HFFc6 (cell line): ENCODE measurements at places on chromosomes 5 and 9. TPM values are rescaled to one million over a fixed set of nuclear protein-coding genes. Genes with fewer than 3 reads are reported as not detected.

The GRXCR2 gene
- not detected in 3 replicates for total RNA-seq

The MACROH2A1 gene
- total RNA-seq, result 119 and 124 TPM in 2 replicates

The ZCCHC7 gene
- total RNA-seq, result 19.1 to 21.5 TPM (median 20.3 TPM) in 3 replicates

The SPAAR gene
- 0.18 to 0.45 TPM (median 0.23 TPM) in 3 replicates for total RNA-seq

The ARID3C gene
- total RNA-seq, result not detected in 3 replicates

The DMRT3 gene
- not detected in 2 replicates for total RNA-seq

The INSL6 gene
- not detected in 3 replicates for total RNA-seq

GRCh38 chr5:172113036-172113435, 75.0 kb downstream of the STK10 start:
- peak overlapping the region; percentile 45 for H3K27ac ChIP-seq
- H3K4me1 ChIP-seq, result peaks cover 55% of the 10 kb centered on the region
- H3K4me3 ChIP-seq, result no peak overlapping the region
- DNase-seq, result peak; percentile 10
- peaks cover 32% of the 10 kb centered on the region for H3K36me3 ChIP-seq
- peaks cover 5% of the 10 kb centered on the region; the same call in 1 of the 2 replicates for H3K27me3 ChIP-seq

- no peak overlapping the region for H3K27ac ChIP-seq
- no peaks in the 10 kb centered on the region for H3K36me3 ChIP-seq
Observed at GRCh38 chr5:180026320-180026719, 45.2 kb downstream of the RNF130 start.

- H3K27me3 ChIP-seq, result peaks cover 4% of the 10 kb centered on the region
- H3K4me3 ChIP-seq, result peak overlapping the region; percentile 59; the same call in 1 of the 2 replicates
- peak overlapping the region; percentile 87 for H3K27ac ChIP-seq
Observed at GRCh38 chr5:149419859-149420544, 40.9 kb upstream of the IL17B start.

DNA sequence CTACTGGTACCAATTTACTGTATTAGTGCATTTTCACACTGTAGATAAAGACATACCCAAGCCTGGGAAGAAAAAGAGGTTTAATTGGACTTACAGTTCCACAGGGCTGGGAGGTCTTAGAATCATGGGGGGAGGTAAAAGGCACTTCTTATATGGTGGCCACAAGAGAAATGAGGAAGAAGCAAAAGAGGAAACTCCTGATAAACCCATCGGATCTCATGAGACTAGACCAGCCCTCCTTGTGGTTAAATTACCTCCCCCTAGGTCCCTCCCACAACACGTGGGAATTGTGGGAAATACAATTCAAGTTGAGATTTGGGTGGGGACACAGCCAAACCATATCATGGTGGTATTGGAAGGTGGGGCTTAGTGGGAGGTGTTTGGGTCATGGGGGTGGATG, 56.5 kb upstream of the SPDL1 start:
- H3K36me3 ChIP-seq, result no peaks in the 10 kb centered on the region
- H3K4me3 ChIP-seq, result no peak overlapping the region
- H3K27ac ChIP-seq, result no peak overlapping the region
- peaks cover 18% of the 10 kb centered on the region; the same call in 1 of the 2 replicates for H3K27me3 ChIP-seq
- H3K4me1 ChIP-seq, result no peaks in the 10 kb centered on the region

GRCh38 chr9:76257311-76257710, 136.9 kb downstream of the RFK start:
- no peak overlapping the region for H3K4me3 ChIP-seq
- no peak overlapping the region for H3K27ac ChIP-seq
- H3K4me1 ChIP-seq, result no peaks in the 10 kb centered on the region

GRCh38 chr9:96031366-96031824, 155.9 kb downstream of the ERCC6L2 start:
- H3K4me3 ChIP-seq, result no peak overlapping the region
- H3K4me1 ChIP-seq, result no peaks in the 10 kb centered on the region
- no peak overlapping the region for H3K27ac ChIP-seq
- H3K27me3 ChIP-seq, result peaks cover 29% of the 10 kb centered on the region
- no peak for DNase-seq

DNA sequence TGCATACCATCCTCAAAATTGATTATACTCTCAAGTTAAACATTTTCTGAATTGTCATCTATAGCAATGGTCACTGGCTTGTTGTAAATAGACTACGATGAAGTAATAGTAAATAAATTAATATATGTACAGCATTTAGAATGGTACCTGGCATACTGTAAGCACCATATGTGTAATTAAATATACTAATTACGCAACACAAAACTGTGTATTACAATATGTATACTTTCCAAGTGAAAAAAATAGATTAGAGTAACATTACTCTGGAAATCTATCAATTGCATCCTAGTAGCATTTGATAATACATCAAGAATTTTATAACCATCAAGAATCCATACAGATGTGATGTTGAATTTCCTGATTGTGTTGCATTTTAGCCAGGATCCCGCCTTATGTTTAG, 17.2 kb upstream of the ROR2 start:
- H3K27me3 ChIP-seq, result peaks cover 17% of the 10 kb centered on the region
- no peaks in the 10 kb centered on the region; the same call in 1 of the 2 replicates for H3K4me1 ChIP-seq
- no peaks in the 10 kb centered on the region for H3K36me3 ChIP-seq

- peaks cover 2% of the 10 kb centered on the region for H3K27me3 ChIP-seq
- peak overlapping the region; percentile 89 for H3K27ac ChIP-seq
- DNase-seq, result no peak
- H3K4me3 ChIP-seq, result peak overlapping the region; percentile 69
- peaks cover 6% of the 10 kb centered on the region; the same call in 1 of the 2 replicates for H3K36me3 ChIP-seq
- peaks cover 45% of the 10 kb centered on the region for H3K4me1 ChIP-seq
Observed at GRCh38 chr5:168364750-168365550, 73.5 kb downstream of the WWC1 start.

GRCh38 chr5:146888351-146888978, 9.9 kb upstream of the PPP2R2B start:
- H3K36me3 ChIP-seq, result no peaks in the 10 kb centered on the region
- DNase-seq, result no peak
- H3K27me3 ChIP-seq, result no peaks in the 10 kb centered on the region
- H3K4me3 ChIP-seq, result no peak overlapping the region
- no peak overlapping the region for H3K27ac ChIP-seq
- no peaks in the 10 kb centered on the region for H3K4me1 ChIP-seq

GRCh38 chr5:28685794-28686193, 1647.4 kb upstream of the CDH9 start:
- no peaks in the 10 kb centered on the region for H3K36me3 ChIP-seq
- no peak overlapping the region for H3K4me3 ChIP-seq
- no peaks in the 10 kb centered on the region for H3K4me1 ChIP-seq

GRCh38 chr9:109252291-109252690, 68.6 kb downstream of the EPB41L4B start:
- no peaks in the 10 kb centered on the region; the same call in 1 of the 2 replicates for H3K36me3 ChIP-seq
- no peak overlapping the region for H3K27ac ChIP-seq
- H3K4me1 ChIP-seq, result peaks cover 88% of the 10 kb centered on the region

GRCh38 chr5:67530609-67531255, 334.1 kb upstream of the CD180 start:
- no peak overlapping the region for H3K27ac ChIP-seq
- DNase-seq, result no peak
- no peaks in the 10 kb centered on the region for H3K4me1 ChIP-seq
- H3K4me3 ChIP-seq, result no peak overlapping the region

GRCh38 chr5:79686799-79687198, 2.8 kb upstream of the CMYA5 start:
- no peak for DNase-seq
- peaks cover 26% of the 10 kb centered on the region for H3K36me3 ChIP-seq
- H3K4me1 ChIP-seq, result peaks cover 65% of the 10 kb centered on the region

- no peak overlapping the region for H3K27ac ChIP-seq
- H3K4me3 ChIP-seq, result no peak overlapping the region
- no peaks in the 10 kb centered on the region for H3K4me1 ChIP-seq
- H3K27me3 ChIP-seq, result peaks cover 4% of the 10 kb centered on the region; the same call in 1 of the 2 replicates
- no peak for DNase-seq
Observed at GRCh38 chr5:101728933-101729332, 567.2 kb downstream of the SLCO4C1 start.

DNA sequence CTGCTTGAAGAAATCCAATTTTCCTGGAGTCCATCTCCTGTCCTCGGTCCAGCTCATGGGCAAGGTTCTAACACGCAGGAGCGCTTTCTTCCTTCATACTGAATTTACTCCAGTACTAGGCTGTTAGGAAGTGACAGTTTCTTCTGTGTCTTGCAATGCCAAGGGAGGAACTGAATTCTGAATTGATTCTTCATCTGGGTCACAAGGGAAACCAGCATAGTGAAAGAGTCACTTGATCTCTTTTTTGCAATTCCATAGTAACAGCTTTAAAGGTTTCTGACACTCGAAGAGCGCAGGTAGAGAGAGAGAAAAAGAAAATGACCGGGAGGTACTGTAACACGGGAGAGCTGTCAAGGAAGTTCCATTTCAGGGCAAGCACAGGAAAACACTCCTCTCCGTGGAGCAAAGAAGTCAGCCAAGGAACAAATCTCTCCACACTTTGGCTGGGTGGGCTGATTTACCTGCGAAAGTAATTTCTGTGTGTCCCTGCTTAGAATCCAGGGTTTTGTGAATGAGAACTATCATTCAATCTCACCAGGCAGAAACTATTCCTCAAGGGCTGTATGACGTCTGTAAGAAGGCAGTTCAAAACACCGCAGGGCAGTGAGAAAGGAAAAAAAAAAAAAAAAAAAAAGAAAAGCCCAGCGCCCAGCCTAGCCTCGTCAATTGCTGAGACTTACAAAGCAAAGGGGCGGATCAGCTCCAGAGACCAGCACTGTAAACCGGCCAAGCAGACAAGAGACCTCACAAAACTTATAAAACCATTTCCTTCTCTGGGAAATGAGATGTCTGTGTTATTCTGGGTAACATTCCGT, 617.8 kb downstream of the PDE4D start:
- H3K4me3 ChIP-seq, result peak overlapping the region; percentile 69
- DNase-seq, result no peak
- H3K27me3 ChIP-seq, result no peaks in the 10 kb centered on the region
- H3K36me3 ChIP-seq, result no peaks in the 10 kb centered on the region
- H3K4me1 ChIP-seq, result peaks cover 10% of the 10 kb centered on the region

GRCh38 chr5:134124289-134125038, 10.0 kb downstream of the TCF7 start:
- peak overlapping the region; percentile 92 for H3K27ac ChIP-seq
- H3K4me3 ChIP-seq, result peak overlapping the region; percentile 35
- H3K36me3 ChIP-seq, result no peaks in the 10 kb centered on the region
- DNase-seq, result peak; percentile 84

DNA sequence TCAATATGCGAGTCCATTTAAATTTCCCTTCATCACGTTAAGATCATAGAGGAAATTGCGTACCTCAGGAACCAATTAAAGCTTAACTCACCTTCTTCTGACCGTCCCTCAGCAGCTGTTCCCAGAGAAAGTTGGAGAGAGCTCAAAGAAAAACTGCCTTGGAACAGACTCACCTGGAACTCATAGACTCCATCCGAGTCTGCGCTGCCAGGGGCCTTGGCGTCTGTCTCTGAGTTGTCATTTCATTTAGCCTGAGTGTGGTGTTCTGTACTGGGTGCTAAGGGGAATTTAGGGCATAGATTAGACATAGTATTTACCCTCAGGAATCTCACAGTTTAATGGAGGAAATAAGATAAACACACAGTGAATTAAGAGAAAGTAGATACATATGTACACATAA, 892.7 kb downstream of the TLE1 start:
- DNase-seq, result no peak
- H3K4me3 ChIP-seq, result no peak overlapping the region
- no peak overlapping the region for H3K27ac ChIP-seq
- H3K27me3 ChIP-seq, result peaks cover 2% of the 10 kb centered on the region; the same call in 1 of the 2 replicates
- no peaks in the 10 kb centered on the region for H3K4me1 ChIP-seq
- H3K36me3 ChIP-seq, result no peaks in the 10 kb centered on the region

DNA sequence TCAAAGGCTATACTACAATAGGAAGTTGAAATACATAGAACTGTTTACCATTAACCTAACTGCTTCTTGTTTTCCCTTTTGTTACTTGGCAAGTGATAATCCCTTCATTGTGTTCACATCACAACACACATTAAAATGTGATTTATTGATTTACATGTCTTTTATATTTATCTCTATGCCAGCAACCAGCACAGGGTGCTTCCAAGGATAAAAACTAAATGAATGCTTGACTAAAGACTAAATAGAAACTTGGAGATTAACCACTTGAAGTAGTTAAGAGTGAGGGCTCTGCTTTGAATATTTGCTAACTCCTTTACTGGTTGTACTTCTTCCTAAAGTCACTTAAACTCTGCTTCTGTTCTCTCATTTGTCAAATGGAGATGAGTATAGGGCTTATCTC, 1730.6 kb downstream of the EFNA5 start:
- DNase-seq, result no peak
- H3K36me3 ChIP-seq, result 0 out of 2 replicates have a peak, but pooled peaks cover 4% of the 10 kb centered on the region
- no peak overlapping the region for H3K27ac ChIP-seq
- H3K27me3 ChIP-seq, result no peaks in the 10 kb centered on the region

DNA sequence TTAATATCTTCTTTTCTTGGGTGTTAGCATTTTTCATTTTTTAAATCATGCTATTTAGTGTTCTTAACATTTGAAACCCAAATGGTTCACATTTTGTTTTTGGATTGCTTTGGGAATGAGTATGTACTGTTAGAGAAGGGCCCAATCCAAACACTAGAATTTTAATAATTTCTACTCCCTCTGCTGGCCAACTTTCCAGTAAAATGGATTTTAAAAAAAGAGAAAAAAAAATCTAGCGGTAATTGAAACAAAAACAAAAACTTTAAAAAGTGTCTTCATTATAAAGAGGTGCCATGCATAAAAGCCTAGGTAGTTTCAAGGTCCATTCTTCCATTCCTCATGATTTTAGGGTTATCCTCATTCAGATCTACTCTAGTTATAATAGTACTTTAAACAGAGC, 32.1 kb upstream of the RICTOR start:
- H3K27me3 ChIP-seq, result no peaks in the 10 kb centered on the region; the same call in 1 of the 2 replicates
- H3K4me1 ChIP-seq, result peaks cover 57% of the 10 kb centered on the region
- no peak for DNase-seq
- no peaks in the 10 kb centered on the region for H3K36me3 ChIP-seq
- no peak overlapping the region for H3K4me3 ChIP-seq
- H3K27ac ChIP-seq, result no peak overlapping the region

- peak overlapping the region; percentile 71; the same call in 1 of the 2 replicates for H3K27ac ChIP-seq
- peaks cover 6% of the 10 kb centered on the region for H3K4me1 ChIP-seq
- DNase-seq, result no peak
- H3K27me3 ChIP-seq, result peaks cover 4% of the 10 kb centered on the region
Observed at GRCh38 chr9:128282500-128282899, 6.4 kb downstream of the SWI5 start.

- DNase-seq, result no peak
- H3K27me3 ChIP-seq, result no peaks in the 10 kb centered on the region
- H3K27ac ChIP-seq, result no peak overlapping the region
- no peak overlapping the region for H3K4me3 ChIP-seq
Observed at GRCh38 chr9:94076557-94076956, 7.7 kb upstream of the PTPDC1 start.
